Immature natural killer cell (primary cell): ENCODE measurements at places on chromosomes 1 and 21. TPM values are rescaled to one million over a fixed set of nuclear protein-coding genes. Genes with fewer than 3 reads are reported as not detected.

Gene ATP1A1
- polyA plus RNA-seq, result 24.2 TPM

Gene CDCP2
- polyA plus RNA-seq, result not detected

Gene S1PR1
- 99.8 TPM for polyA plus RNA-seq

DNA sequence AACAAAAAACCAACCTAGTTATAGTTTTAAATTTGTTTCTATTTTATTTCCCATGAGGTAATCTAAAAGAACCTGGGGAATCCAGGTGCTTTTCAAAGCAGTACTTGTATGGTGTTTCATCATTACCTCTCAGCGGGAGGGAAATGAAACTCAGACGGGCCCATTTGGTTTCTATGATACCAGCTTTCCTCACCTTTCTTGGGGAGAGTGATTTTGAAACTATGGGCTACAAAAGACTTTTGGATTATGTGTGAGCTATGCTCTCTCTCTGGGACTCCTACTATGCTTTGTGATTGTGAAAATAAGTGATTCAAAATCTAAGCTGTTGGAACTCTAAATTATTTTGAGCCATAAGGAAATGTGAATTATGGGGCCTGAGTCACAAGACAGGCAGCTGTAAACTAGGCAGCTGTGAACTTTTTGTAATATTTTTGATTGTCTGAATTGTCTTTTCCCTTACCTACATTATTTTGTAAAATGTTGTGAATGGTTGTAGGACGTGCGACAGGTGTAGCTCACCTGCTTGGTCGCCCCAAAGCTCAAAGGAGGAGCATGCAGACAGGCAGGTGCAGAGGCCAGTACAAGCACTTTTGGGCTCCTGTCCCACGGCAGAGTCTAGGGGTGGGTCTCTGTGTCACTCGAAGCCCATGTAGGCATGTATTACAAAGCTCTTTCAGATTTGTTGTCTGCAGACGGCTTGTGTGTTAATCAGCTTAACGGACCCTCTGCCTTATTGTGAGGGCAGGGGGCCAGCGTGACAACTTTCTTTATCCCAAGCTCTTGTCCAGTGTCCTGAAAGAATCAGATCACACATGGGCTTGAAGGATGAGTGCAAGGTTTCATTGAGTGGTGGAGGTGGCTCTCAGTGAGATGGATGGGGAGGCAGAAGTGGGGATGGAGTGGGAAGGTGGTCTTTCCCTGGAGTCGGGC, 64.8 kb upstream of the BACH1 start:
- H3K4me1 ChIP-seq, result no peaks in the 10 kb centered on the region
- H3K4me3 ChIP-seq, result no peak overlapping the region
- DNase-seq, result no peak
- no peaks in the 10 kb centered on the region for H3K27me3 ChIP-seq
- H3K27ac ChIP-seq, result no peak overlapping the region

- no peak overlapping the region for H3K4me3 ChIP-seq
- no peaks in the 10 kb centered on the region for H3K36me3 ChIP-seq
- no peak overlapping the region for H3K27ac ChIP-seq
Measured at GRCh38 chr1:179169616-179170467, 59.6 kb downstream of the ABL2 start.

DNA sequence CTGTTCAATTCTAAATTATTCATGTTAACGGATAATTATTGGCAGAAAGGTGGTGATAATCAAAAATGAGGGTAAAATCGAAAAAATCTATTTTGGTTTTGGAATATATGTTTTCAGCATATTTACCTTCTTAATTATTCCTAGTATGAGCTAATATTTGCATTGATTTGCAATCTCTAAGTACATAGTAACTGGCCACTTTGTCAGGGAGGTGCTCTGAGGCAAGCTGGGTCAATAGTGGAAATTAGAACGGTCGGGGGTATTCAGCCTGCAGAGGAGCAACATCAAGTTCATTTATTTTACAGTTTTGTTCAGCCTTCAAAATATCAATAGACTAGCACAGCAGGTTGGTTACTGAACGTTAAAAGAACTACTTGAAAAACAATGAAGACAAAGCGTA, 1.8 kb downstream of the OTUD7B start:
- H3K27ac ChIP-seq, result peak overlapping the region; percentile 40
- peaks cover 3% of the 10 kb centered on the region for H3K36me3 ChIP-seq
- peaks cover 5% of the 10 kb centered on the region for H3K27me3 ChIP-seq
- H3K4me1 ChIP-seq, result peaks cover 29% of the 10 kb centered on the region

GRCh38 chr1:230509281-230509977, 83.3 kb upstream of the PGBD5 start:
- peaks cover 8% of the 10 kb centered on the region for H3K27me3 ChIP-seq
- no peaks in the 10 kb centered on the region for H3K36me3 ChIP-seq
- no peak overlapping the region for H3K4me3 ChIP-seq
- no peak overlapping the region for H3K27ac ChIP-seq
- no peak for DNase-seq

- H3K36me3 ChIP-seq, result no peaks in the 10 kb centered on the region
- no peak for DNase-seq
Measured at GRCh38 chr1:200279810-200280411, 129.9 kb downstream of the ZNF281 start.

GRCh38 chr1:227996187-227996950, 10.4 kb upstream of the WNT3A start:
- H3K27me3 ChIP-seq, result peaks cover 10% of the 10 kb centered on the region
- DNase-seq, result no peak
- H3K4me3 ChIP-seq, result no peak overlapping the region
- H3K27ac ChIP-seq, result no peak overlapping the region
- no peaks in the 10 kb centered on the region for H3K36me3 ChIP-seq

GRCh38 chr1:77594366-77595112, 87.9 kb downstream of the ZZZ3 start:
- peaks cover 2% of the 10 kb centered on the region for H3K27me3 ChIP-seq
- no peak for DNase-seq
- H3K4me1 ChIP-seq, result no peaks in the 10 kb centered on the region

- no peak overlapping the region for H3K4me3 ChIP-seq
- H3K4me1 ChIP-seq, result no peaks in the 10 kb centered on the region
- DNase-seq, result no peak
Measured at GRCh38 chr1:18134324-18135046, 26.9 kb downstream of the IGSF21 start.
